ENCODE measurements at places on chromosomes 1 and 21.
A peak's percentile ranks its signal among the peaks of the same experiment; 100 is the strongest.

DNA sequence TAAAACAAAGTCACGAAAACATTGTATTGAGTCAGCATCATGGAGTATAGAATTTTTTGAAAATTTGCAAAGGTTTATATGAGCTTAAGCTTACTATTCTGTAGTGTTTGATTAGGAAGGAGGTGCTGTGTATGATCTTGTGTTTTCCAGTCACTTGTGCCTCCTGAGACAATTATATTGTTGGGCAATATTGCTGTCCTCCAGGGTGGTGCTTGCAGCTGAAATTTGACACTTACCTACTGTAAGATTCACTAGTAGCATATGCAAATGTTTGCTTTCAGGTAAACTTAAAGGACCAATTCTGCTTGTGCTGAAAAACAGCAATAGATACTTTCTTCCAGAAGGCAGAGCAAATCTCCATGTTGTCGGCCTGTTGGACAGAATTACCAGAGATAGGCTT is 268.0 kb downstream of the TGFB2 start:
- H3K4me1 ChIP-seq: no peaks in the 10 kb centered on the region
- no peaks in the 10 kb centered on the region for H3K27me3 ChIP-seq
- H3K27ac ChIP-seq: no peak overlapping the region
- no peaks in the 10 kb centered on the region for H3K36me3 ChIP-seq

- H3K4me1 ChIP-seq: no peaks in the 10 kb centered on the region
- no peaks in the 10 kb centered on the region for H3K27me3 ChIP-seq
- DNase-seq: no peak
- H3K27ac ChIP-seq: no peak overlapping the region
- H3K36me3 ChIP-seq: no peaks in the 10 kb centered on the region
Measured at GRCh38 chr21:18771845-18772380, 368.3 kb upstream of the TMPRSS15 start.

GRCh38 chr1:818618-819291 is 105.0 kb upstream of the SAMD11 start:
- H3K4me1 ChIP-seq: peaks cover 2% of the 10 kb centered on the region
- DNase-seq: no peak
- no peak overlapping the region for H3K27ac ChIP-seq
- peaks cover 4% of the 10 kb centered on the region for H3K36me3 ChIP-seq

GRCh38 chr21:41613533-41613909 is 105.6 kb upstream of the TMPRSS2 start:
- no peak overlapping the region for H3K4me3 ChIP-seq
- H3K4me1 ChIP-seq: no peaks in the 10 kb centered on the region
- H3K27ac ChIP-seq: no peak overlapping the region
- no peaks in the 10 kb centered on the region for H3K36me3 ChIP-seq

DNA sequence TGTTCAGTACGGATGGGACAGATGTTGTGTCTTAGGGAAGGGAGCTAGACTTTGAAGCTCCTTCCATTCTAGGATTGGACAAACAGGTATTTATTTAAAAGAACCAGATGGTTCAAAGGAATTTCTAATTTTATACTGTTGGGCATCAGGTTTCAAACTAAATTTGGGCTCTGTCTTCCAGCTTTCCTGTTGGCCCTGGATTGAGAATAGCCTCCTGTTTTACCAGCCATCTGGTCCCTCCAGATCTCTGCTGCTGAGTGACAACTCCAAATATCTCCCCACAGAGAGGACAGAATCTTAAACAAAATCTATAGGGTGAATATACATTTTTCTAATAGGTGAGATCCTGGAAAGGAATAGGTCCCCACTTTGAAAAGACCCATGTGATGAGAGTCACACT is 52.5 kb upstream of the CNIH3 start:
- no peak for DNase-seq
- H3K27me3 ChIP-seq: no peaks in the 10 kb centered on the region
- no peaks in the 10 kb centered on the region for H3K36me3 ChIP-seq
- H3K27ac ChIP-seq: no peak overlapping the region
- no peaks in the 10 kb centered on the region for H3K4me1 ChIP-seq
- no peak overlapping the region for H3K4me3 ChIP-seq

- DNase-seq: no peak
- H3K27ac ChIP-seq: no peak overlapping the region
- no peak overlapping the region for H3K4me3 ChIP-seq
- H3K27me3 ChIP-seq: peaks cover 11% of the 10 kb centered on the region
- no peaks in the 10 kb centered on the region for H3K36me3 ChIP-seq
Measured at GRCh38 chr1:211485480-211485857, 6.5 kb downstream of the RD3 start.

GRCh38 chr1:48556186-48556850 is 84.3 kb upstream of the SPATA6 start:
- H3K27me3 ChIP-seq: no peaks in the 10 kb centered on the region
- H3K4me3 ChIP-seq: no peak overlapping the region
- H3K36me3 ChIP-seq: no peaks in the 10 kb centered on the region
- H3K4me1 ChIP-seq: no peaks in the 10 kb centered on the region

- H3K27me3 ChIP-seq: peaks cover 35% of the 10 kb centered on the region
- H3K27ac ChIP-seq: no peak overlapping the region
- no peak overlapping the region for H3K4me3 ChIP-seq
- H3K36me3 ChIP-seq: no peaks in the 10 kb centered on the region
- peaks cover 29% of the 10 kb centered on the region for H3K4me1 ChIP-seq
Measured at GRCh38 chr1:40879482-40880175, 17.5 kb upstream of the CITED4 start.

DNA sequence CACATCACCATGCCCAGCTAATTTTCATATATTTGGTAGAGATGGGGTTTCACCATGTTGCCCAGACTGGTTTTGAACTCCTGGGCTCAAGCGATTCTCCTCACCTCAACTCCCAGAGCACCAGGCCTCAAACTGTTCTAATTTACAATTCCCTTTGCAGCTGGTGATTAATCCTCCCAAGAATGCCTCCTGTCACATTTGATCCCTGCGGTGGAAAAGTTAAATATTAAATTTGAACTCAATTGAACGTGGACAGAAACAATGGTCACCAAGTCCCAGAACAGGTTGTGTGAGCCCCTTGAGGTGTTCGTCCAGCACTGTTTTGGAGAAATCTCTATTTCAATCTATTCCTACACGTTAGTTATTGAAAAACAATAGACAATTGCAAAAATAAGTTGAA is 2.0 kb upstream of the ANKRD35 start:
- H3K27me3 ChIP-seq: peaks cover 3% of the 10 kb centered on the region
- H3K4me3 ChIP-seq: no peak overlapping the region
- H3K27ac ChIP-seq: no peak overlapping the region

- DNase-seq: no peak
- no peaks in the 10 kb centered on the region for H3K36me3 ChIP-seq
- peaks cover 33% of the 10 kb centered on the region for H3K4me1 ChIP-seq
- H3K27ac ChIP-seq: no peak overlapping the region
Measured at GRCh38 chr1:235939480-235939775, 72.7 kb upstream of the LYST start.

DNA sequence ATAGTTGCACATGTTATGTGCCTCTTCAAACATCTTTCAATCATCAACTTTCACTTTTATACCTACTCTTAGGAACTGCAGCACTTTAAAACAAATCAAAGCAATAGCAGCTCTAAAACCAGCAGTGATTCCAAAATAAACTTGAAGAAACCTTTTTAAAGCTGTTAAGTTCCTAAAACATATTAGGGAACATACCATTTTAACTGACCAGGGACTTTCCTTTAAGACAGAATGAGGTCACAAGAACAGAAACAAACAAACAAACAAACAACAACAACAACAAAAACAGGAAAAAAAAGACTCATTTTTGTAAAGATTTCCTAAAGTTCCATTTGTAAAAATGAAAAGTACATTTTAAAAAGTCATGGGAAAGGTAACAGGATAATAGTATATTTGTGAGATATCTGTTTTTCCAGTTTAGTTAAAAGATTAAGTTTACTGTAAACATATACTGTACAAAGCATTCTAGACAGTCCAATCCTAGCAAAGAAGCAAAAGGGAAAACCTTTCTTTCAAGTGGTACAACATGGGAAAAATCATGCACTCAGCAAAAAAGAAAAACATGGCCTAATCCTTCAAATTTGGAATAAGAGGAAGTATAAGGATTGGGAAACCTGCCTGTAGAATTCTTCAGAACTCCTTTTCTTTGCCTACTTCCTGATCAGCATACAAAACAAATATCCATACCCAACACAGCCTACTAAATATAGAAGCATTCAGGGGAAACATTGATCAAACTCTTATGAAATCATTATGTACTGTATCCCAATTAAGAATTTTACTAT is 45.5 kb downstream of the EPS15 start:
- no peaks in the 10 kb centered on the region for H3K36me3 ChIP-seq
- H3K27me3 ChIP-seq: no peaks in the 10 kb centered on the region
- H3K4me3 ChIP-seq: no peak overlapping the region
- H3K4me1 ChIP-seq: no peaks in the 10 kb centered on the region
- H3K27ac ChIP-seq: no peak overlapping the region
- DNase-seq: no peak

GRCh38 chr21:37758982-37759381 is 157.3 kb downstream of the KCNJ6 start:
- H3K4me3 ChIP-seq: no peak overlapping the region
- no peak for DNase-seq
- H3K27me3 ChIP-seq: no peaks in the 10 kb centered on the region
- no peak overlapping the region for H3K27ac ChIP-seq
- no peaks in the 10 kb centered on the region for H3K36me3 ChIP-seq

DNA sequence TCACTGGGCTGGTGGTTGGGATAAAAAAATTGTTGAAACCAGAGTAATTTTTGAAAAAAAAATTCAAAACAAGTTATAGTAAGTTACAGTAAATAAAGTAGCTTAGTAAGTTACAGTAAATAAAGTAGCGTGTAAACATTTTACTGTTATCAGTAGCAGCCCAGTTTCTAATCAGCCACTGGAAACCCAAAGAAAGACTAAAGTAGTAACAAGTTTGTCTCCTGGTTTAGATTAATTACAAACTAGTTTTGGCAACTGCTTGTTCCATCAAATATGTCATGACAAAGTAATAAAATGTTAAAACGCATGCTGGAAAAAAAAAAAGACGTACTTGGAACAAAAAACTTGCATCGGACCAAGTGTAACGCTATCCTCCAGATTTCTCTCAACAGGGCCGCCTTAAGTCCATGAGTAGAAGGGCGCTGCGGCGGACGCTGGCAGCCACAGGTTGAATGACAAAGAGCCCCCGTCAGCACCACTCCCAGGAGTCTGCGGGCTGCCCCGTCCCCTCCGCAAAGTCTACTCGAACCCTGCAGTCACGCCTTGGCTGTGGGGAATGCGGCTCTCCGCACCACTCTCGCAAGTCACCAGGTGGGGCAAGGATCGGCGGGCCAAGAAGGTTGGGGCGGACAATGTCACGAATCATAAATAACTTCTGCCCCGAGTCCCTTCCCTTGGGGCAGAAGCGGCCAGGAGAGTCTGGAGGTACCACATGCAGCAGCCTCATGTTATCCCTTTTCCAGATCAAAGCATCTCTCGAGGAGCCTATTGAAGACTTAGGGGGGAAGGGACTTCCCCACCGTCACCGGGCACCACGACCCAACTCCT is 837 bp downstream of the SLC16A1 start:
- peak overlapping the region; percentile 85 for H3K27ac ChIP-seq
- no peaks in the 10 kb centered on the region for H3K36me3 ChIP-seq
- peak overlapping the region; percentile 96 for H3K4me3 ChIP-seq
- H3K4me1 ChIP-seq: peaks cover 14% of the 10 kb centered on the region
- H3K27me3 ChIP-seq: no peaks in the 10 kb centered on the region

DNA sequence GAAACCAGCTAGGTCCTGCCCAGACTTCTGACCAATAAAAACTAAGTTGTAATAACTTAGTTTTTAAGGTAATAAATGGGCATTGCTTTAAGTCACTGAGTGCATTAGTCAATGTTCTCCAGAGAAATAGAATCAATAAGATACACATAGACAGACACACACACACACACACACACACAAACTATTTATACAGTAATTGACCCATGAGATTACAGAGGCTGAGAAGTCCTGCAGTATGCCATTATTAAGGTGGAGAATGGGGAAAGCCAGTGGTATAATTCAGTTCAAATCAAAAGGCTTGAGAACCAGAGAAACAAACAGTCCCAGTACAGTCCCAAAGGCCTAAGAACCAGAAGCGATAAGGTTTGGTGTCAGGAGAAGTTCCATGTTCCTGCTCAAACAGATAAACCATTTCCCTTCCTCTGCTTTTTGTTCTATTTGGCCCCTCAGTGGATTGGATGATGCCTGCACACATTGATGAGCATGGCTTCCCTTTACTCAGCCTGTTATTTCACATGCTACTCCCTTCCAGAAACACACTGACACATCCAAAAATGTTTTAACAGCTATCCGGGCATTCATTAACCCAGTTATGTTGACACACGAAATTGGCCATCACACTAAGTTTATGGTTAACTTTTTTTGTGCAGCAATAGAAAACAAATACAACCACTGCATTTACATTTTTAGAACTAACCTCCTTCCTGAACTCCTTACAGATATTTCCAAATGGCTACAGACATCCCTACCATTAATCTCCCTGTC is 828.2 kb upstream of the NCAM2 start:
- no peak overlapping the region for H3K27ac ChIP-seq
- no peak for DNase-seq
- no peaks in the 10 kb centered on the region for H3K36me3 ChIP-seq
- no peak overlapping the region for H3K4me3 ChIP-seq
- no peaks in the 10 kb centered on the region for H3K4me1 ChIP-seq
- H3K27me3 ChIP-seq: no peaks in the 10 kb centered on the region

Data from T-cell (primary cell).